ENCODE measurements at places on chromosomes 1 and 21. TPM values are rescaled to one million over a fixed set of nuclear protein-coding genes. Genes with fewer than 3 reads are reported as not detected.

- DNase-seq, result no peak
Measured at GRCh38 chr1:204286831-204287421, 72.8 kb downstream of the PLEKHA6 start.

DNA sequence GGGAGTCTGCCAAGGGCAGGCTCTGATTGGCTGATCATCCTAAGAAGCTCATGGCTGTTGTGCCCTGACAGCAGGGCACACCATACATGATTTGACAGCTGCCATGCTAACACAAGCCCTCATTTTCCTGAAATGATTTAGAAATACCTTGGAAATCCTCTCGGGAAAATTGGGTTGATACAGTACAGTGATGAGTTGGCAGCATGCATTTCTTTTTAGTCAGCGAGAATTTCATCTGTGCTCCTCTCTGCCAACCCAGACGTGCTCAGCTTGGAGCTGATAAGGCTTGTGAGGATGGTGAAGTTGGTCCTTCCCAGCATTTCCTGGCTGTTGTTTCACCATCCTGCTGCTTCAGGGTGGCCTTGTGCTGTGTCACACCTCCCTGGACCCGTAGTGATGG, 22.6 kb upstream of the KCNQ4 start:
- DNase-seq, result no peak

AQP10 gene
- 11.1 TPM for polyA plus RNA-seq

COL11A1 gene
- 4.1 TPM for polyA plus RNA-seq

SSU72 gene
- 79.4 TPM for polyA plus RNA-seq

Data from large intestine (tissue), 12 donors.